Central memory CD4-positive, alpha-beta T cell (primary cell): ENCODE measurements at places on chromosomes 2 and 18.

DNA sequence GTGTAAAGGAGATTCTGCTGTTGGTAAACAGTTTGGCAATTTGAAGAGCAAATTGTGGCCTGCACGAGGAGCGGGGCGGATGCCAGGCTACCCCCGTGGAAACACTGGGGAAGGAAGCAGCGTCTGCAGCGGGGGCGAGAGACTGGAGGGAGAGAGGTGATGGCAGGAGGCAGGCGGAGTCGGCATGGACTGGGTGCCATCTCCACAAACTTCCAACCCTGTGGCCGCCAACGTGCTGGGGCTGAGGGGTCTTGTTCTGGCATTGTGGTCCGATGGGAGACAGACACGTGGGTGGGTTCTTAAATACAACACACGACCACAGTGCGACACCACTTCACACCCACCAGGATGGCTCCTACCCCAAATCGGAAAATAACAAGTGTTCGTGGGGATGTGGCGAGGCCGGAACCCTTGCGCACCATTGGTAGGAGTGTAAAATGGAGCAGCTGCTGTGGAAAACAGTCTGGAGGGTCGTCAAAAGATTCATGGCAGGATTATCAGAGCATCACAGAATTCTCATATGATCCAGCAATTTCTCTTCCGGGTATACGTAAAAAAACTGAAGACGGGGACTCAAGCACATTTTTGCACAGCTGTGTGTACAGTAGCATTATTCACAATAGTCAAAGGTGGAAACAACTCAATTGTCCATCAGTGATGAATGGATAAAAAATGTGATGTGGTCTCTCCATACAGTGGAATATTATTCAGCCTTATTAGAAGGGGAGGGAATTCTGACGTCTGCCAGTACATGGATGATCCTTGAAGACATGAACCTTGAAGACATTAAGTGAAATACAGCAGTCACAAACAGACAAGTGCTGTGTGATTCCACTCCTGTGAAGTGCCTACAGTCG is 82.4 kb upstream of the HPCAL1 start:
- no peak for DNase-seq

DNA sequence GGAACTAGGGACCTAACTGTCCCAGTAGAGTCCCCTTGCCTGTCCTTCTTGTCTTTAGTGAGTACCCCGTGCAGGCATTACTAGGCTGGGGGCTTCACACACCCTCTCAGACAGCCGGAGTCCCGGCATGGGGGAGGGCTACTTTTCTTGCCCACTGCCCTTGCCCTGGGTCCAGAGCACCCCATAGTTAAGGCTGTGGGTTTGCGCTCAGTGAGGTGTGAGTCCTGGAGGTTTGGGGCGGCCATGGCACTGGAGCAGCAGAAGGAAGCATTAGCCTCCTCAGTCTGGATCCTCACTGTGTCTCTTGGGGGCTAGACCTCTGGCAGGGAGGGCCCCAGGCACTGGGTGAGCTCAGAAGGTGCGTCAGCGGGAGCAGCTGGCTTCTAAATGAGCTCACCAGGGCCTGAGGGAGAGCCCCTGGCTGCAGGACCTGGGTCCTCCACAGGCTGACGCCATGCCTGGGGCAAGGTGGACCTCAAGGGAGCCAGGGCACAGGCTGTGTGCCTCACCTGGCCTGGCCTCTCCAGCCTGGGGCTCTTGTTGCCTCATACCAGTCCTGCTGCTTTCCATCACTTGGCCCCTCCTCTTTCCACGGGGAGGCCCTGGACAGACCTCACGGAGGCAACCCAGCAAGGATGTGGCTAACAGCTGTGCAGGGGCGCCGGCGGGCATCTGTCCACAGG is 27.4 kb downstream of the HS6ST1 start:
- no peak for DNase-seq

- DNase-seq: no peak
Observed at GRCh38 chr2:222305516-222306392, 7.0 kb upstream of the PAX3 start.

DNA sequence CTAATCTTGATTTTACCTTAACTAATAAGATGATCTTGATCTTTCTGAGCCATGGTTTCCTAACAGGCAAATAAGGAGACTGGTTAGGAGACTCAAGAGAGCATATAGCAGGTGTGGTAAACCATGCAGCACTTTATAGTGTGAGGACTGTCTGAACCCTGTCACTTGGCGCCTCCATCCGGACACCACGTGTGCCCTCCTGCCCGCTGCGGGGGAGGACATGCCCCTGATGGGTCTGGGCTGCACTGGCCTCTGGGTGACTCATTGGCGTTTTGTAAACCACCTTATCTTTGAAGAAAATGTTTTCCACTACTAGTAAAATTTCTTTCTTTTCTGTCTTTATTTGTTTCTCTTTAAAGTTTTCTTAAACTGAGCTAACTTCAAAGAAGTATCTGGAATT is 131.1 kb downstream of the FMNL2 start:
- no peak for DNase-seq

DNA sequence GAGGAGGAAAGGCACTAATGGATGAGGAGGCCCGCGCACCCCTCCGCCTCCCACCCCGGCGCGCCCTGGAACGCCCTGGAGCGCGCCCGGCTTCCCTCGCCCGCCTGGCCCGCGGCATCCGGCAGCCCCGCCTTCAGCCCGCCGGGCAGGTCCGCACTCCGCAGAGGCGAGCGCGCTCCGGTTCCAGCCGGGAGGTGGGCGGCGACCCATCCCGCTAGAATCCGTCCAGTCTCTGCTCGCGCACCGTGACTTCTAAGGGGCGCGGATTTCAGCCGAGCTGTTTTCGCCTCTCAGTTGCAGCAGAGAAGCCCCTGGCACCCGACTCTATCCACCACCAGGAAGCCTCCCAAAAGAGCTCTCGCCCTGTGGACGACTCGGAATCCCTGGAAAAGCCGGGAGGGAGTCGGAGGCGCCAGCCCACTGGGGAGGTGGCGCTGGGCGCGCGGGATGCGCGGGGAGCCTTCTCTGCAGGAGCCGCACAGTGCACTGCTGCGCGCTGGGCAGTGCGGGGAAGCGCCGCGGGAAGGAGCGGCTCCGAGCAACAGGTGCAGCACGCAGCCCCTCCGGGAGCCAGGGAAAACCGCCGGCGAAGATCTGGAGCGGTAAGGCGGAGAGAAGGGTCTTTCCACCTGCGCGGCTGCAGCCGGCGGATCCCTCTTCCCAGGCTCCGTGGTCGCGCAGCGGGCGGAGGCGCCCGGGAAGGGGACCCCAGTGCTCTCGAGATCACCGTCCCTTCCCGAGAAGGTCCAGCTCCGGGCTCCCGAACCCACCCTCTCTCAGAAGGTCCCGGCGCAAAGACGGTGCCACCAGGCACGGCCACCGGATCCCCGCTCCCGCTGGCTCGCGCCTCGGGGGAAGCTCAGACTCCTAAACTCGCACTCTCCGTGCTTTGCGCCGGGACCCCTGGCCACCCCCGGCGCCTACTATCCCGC is at the start of gene GALR1:
GALR1 (plus strand) TSS at position 280 of the 932 bp plus-strand sequence. CDS start 701 bp downstream, outside the sequence.
- DNase-seq: no peak

DNA sequence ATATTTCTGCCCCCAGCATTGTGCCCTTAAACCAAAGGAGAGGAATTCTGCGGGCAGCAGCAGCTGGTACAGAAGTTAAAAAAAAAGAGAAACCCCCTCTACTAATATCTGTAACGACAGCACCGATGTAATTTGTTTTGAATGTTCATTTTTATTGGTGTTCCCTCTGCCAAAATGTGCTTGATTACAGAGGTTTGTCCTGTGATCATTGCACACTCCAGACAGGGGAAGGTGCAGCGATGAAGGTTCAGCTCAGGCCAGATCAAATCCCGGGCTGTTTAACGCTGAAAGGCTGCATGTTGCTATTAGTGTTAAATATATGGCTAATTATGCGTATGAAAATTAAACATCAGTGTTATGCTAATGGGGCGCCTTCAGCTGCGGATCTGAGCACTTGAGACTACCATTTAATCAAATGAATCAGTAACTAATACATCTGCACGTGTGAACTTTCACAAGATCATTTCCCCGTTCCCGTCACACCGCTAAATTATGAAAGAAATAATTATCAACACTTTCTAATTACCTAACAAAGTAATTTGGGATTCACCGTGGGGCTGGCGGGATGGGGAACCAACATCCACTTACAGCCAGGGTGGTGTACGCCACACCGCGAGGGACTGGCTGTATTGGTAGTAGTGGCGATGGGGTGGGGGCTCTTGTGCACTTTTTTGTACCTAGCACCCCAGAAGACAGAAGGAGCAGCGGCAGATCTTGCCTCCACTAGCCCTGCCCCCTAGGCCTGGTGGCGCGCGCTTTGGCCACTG is 1.5 kb upstream of the DLX1 start:
- DNase-seq: no peak

GRCh38 chr2:48221846-48222516 is 308.0 kb upstream of the STON1 start:
- DNase-seq: no peak

GRCh38 chr2:168992026-168992425 is 39.1 kb downstream of the ABCB11 start:
- no peak for DNase-seq

DNA sequence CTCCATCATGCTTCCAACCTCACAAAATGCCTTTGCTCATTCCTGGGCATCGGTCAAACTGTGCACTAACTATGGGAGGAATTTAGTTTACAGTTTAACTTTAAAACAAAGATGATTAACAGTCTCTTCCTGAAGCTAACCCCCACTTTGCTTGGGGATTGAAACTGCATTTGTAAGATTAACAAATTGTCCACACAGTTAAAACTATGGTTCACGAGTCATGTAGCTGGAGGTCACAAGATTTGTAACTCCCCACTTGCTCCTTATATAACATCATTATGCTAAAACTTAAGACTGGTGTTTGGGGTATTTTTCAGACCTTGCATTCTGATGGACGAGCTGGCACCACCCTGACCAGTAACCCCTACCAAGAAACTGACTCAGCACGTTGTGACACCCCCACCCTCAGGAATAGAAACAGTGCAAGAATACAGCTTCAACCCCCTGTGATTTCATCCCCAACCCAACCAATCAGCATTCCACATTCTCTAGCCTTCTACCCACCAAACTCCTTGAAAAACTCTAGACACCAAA is 252.3 kb downstream of the MBD5 start:
- no peak for DNase-seq

DNA sequence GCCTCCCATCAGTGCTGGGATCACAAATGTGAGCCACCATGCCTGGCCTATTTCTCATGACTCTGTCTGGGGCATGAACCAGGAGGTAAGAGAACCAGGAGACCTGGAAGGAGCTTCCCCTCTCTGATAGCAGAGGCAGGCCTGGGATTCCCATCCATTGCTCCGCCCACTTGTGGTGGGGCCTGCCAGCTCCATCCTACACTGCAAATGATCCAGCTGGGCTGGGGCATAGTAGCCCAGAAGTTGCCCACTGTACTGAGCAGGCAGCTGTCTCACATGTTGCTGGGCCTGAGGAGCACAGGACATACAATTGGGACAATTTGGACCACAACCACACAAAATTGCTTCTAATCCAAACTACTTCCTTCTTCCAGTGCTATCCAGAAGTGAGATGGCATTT is 91.0 kb downstream of the MARCHF4 start:
- no peak for DNase-seq

GRCh38 chr2:38406597-38407110 is 29.6 kb upstream of the ATL2 start:
- DNase-seq: no peak

DNA sequence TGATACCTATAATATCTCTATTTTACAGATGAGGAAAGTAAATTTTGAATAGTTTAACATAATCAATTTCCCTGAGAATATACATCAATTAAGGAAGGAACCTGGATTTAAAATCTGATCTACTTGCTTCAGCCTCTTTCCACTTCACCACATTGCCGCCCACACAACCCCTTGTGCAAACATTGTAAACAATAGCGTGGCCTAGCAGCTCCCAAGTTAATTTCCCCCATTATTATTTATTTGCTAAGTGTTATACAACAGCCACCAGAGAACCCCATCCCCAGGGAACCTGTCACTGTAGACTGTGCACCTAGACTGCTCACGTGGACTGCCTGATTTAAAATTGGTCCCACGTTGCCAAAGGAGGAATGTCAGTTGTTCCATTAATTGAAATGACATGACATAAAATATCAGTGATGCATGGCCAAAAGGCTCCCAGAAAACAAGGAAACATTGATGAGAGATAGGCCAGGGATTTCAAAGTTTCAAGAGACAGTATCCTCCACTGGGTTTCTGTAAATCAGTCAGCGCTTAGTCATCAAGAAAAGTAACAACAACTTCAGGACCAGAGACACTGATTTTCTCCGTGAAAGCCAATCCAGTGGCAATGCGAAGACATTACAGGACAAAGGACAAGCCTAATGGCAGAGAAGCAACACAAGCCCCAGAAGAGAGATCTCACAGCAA is 41.3 kb downstream of the SCG2 start:
- DNase-seq: no peak

DNA sequence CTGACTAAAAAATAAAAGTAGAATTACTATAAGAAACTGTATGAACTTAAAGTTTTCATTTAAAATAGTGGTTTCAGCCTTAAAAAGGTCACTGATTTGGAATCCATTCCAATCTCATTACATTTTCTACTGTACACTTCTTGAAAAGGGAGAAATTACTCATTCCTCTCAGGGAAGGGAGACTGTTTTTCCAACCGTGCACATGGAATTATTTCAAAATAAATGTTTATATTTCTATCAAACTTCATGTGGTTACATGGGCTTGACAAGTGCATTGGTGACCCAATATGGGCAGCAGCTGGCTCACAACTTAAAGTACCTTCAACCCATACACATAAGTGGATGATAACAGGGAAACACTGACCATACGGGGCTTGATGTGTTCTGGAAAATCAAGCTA is 324.5 kb upstream of the THUMPD2 start:
- no peak for DNase-seq

GRCh38 chr2:15825276-15825980 is 114.9 kb upstream of the MYCN start:
- no peak for DNase-seq

- peak; percentile 60 for DNase-seq
Observed at GRCh38 chr2:203782262-203782976, 76.0 kb downstream of the CD28 start.

DNA sequence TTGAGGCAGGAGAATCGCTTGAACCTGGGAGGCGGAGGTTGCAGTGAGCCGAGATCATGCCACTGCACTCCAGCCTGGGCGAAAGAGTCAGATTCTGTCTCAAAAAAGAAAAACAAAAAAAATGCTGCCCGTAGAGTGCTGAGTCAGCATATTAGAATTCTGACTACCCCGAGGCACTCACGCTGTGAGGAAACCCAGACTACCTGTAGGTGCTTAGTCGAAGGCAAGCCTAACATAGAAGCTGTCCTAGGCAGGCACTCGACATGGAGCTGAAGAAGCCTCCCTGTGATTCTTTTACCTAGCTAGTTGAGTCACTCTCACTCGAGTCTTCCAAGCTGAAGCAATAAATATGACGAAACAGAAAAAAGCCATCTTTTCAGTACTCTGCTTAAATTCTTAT is 1323.2 kb upstream of the DDX18 start:
- DNase-seq: no peak

- DNase-seq: no peak
Observed at GRCh38 chr2:149828520-149829210, 241.1 kb upstream of the MMADHC start.
